ENCODE measurements at places on chromosomes 2 and 18.

GRCh38 chr2:102224824-102225739 is 38.3 kb downstream of the IL1RL2 start:
- DNase-seq = no peak

DNA sequence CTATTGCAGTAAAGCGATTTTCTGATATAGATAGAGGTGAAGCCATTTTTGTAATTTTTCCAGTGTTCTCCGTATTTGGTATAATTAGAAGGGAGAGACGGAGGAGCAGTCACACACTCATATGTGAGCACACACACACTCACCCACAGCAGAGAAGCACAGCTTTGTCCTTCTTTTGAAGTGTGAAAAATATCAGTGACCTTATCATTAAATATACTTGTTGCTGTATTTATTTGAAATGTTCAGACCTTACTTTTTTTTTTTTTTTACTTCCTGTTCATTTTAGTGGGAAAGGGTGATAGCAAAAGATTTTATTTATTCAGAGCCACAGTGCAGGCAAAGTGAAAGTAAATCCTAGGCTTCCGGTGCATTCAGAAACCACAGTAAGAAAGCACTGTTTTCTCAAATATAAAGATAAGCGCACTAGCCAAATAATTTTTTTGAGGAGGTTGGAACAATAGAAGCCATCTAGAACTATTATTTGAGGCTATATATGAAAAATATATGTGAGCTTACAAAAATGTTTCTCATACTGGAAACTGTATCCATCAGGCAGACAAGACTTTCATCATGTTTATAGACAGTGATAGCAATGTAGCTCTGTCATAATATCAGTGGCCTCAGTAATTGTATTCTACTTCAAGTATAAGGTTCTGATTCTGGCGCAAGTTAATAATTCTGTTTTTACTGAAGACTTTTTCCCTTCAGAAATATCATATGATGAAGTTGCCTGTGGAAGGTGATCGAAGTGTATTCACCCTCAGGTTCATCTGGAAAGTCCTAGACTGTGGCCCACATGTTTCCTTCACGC is 37.2 kb downstream of the TSHZ1 start:
- DNase-seq = no peak

- DNase-seq = peak; percentile 64
Observed at GRCh38 chr18:38611036-38611964, 1045.7 kb upstream of the CELF4 start.

DNA sequence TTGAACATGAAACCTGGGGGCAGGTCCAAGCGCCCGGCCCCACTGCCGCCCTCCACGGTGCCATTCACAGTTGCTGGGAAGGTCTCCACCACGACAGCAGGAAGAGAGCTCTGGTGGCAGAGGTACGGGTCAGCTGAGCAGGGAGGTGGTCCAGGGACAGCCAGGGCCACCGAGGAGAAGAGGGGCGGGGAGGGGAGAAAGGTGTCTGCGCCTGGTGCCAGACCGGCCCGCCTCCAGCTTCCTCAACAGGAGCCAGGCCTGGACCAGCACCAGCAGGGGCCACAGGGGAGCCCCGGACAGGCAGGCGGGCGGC is 56.2 kb downstream of the BIN1 start:
- DNase-seq = no peak

- DNase-seq = peak; percentile 69
Observed at GRCh38 chr2:168169097-168169745, 78.2 kb downstream of the STK39 start.

GRCh38 chr18:46408334-46408987 is 248.6 kb downstream of the LOXHD1 start:
- DNase-seq = no peak

DNA sequence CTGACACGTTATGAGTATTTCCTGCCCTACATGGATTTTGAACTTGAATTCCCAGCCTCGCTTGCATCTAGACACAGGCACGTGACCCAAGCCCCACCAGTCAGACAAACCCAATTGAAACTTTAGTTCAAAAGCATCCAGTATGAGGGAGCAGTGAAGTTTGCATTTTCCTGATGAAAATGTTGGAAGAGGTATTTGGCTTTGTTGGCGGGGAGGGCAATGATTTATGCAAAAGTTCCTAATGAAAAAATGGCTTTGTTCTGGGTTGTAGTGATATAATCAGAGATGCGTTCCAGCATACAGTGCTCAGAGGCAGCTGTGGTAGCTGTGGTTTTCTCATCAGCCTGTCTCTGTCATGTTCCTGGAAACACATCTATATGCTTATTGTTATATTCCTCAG is 36.8 kb upstream of the CPS1 start:
- DNase-seq = no peak

GRCh38 chr18:58026395-58026794 is 17.6 kb upstream of the NEDD4L start:
- DNase-seq = no peak

- peak; percentile 75 for DNase-seq
Observed at GRCh38 chr2:48315896-48316194, 214.1 kb upstream of the STON1 start.

- no peak for DNase-seq
Observed at GRCh38 chr2:20428717-20429490, 18.0 kb upstream of the RHOB start.

- no peak for DNase-seq
Observed at GRCh38 chr2:86426271-86426670, 14.9 kb upstream of the KDM3A start.

DNA sequence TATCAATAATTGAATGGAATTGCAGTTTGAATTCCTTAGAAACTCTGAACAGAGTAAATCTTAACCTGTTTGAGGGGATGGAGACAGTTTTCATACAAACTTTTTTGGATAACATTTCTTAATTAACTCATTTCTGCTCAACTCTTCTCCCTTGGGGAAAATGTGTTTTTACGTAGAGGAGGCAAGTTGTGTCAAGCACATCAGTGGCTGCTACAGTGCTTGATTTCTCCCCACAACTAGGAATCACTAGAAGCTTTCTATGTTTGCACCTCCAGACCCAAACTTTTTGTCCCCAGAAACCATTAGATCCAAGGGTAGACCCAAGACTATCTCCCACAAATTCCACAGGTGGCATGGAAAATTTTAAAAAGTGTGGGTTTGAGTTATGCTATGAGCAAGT is 658.9 kb upstream of the FSHR start:
- DNase-seq = no peak

DNA sequence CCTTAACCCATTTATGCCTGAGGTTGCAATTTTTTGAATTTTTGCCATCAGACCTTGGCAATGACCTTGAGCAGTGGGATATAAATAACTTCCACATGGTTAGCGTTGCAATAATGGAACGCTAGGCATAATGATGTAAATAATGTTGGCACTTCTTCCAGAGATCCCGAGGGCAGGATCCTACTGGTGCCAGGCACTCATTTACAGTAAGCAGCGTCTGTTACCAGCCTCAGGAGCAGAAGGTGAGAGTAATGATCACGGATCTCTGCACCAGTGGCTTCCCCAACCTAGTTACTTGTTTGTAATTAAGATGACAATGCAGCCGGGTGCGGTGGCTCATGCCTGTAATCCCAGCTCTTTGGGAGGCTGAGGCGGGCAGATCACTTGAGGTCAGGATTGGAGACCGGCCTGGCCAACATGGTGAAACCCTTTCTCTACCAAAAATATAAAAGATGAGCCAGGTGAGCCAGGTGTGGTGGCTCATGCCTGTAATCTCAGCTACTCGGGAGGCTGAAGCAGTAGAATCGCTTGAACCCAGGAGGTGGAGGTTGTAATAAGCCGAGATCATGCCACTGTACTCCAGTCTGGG is 41.9 kb downstream of the CPO start:
- peak; percentile 78 for DNase-seq

DNA sequence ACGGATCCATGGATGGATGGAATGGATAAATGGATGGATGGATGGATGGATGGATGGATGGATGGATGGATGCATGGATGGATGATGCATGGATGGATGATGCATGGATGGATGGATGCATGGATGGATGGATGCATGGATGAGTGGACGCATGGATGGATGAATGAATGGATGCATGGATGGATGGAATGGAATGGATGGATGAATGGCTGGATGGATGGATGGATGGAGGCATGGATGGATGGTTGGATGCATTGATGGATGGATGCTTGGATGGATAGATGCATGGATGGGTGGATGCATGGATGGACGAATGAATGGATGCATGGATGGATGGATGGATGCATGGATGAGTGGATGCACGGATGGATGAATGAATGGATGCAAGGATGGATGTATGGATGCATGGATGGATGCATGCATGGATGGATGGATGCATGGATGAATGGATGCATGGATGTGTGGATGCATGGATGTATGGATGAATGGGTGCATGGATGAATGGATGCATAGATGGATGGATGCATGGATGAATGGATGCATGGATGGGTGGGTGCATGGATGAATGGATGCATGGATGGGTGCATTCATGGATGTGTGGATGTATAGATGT is 209.2 kb downstream of the ALPK2 start:
- no peak for DNase-seq

DNA sequence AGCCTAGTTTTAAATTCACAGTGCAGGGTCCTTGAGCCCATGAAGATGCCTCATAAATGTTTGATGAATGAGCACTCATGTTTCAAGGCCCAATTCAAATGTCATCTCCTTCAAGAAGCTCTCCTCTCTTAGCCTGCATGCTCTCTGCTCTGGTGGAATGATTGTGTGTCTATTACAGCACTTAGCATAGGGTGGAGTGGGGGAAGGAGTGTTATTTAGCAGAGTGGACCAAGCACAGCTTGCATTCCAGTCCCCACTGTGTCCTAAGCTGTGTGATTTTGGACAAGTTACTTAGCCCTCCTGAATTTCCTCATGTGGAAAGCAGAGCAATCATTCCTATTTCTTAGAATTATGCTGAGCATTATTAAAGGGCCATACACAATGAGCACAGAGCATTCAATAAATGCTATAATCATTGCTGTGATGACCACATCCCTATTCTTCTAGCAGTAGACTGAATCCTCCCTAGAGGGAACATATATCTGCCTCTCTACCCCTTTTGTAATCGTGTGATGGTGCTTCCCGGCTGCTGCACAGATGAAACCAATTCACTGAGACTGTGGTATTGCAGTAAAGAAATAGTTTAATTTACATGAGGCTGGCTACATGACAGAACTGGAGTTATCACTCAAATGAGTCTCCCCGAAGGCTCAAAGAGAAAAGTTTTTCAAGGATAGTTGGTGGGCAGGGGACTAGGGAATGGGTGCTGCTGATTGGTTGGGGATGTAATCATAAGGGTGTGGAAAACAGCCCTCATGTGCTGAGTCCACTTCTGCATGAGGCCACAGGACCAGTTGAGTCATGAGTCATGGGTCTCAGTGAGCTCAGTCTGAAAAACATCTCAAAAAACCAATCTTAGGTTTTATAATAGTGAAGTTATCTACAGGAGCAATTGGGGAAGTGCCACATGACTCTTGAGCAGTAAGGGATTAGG is 173.4 kb upstream of the NDUFV2 start:
- no peak for DNase-seq

- DNase-seq = no peak
Observed at GRCh38 chr18:58599106-58599505, 29.8 kb downstream of the ALPK2 start.

- no peak for DNase-seq
Observed at GRCh38 chr2:39128919-39129391, 8.1 kb upstream of the SOS1 start.

DNA sequence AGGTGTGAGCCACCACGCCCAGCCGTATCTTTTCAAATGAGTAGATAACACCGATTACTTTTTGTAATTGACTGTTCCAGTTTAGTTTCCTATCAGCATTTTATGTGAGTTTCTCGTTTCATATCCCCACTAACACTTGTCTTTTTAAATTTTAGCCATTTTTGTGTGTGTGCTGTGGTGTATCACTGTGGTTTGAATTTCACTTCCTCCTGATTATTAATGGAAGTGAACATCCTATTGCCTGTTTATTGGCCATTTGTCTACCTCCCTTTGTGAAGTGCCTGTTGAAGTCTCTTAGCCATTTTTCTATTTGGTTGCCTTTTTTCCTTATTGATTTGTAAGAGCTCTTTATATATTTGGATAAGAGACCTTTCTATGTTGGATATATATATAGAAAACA is 91.7 kb upstream of the STON1 start:
- no peak for DNase-seq

GRCh38 chr2:108363908-108364225 is 13.9 kb upstream of the SULT1C4 start:
- DNase-seq = no peak

DNA sequence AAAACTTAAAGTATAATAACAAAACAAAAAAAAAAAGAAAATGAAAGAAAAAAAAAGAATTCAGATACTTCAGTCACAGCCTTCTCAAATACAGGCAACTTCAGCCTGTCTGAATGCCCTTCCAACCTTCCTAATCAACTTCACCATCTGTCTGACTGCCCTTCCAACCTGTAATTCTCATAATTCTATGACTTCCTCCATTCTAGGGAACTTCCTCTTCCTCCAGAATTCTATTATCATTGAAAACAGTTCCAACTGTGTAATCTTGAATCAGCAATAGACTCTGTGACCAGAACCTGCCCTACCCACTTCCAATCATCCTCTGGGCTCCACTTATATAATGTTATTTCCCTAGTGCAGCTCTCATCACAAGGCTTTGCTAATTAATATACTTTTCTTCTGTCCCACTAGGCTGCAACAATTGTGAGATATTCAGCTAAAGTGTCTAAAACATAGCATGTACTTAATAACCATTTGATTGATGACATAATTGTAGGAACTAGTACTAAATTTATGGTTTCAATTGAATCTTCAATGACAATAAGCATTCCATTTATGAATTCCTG is 127.3 kb downstream of the UPP2 start:
- peak; percentile 19 for DNase-seq

- no peak for DNase-seq
Observed at GRCh38 chr18:54453996-54454395, 96.3 kb downstream of the C18orf54 start.

- no peak for DNase-seq
Observed at GRCh38 chr2:21627938-21628337, 504.2 kb downstream of the TDRD15 start.

DNA sequence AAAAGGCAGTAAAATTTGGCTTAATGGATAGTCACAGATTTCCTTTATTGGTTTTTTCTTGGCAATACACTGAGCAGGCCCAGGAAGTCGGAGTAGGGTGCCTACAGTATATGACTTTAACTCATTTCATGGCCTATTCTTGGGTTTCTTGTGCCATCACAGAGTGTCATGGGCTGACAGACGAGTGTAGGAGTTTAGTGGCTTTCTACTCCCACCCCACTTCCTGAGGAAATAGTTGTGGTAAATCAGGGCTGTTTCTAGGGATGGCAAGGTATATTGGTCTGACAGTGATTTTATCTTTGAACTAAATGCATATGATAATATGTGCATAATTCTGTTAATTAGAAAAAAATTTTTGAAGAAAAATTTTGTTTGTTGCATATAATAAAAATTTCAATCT is 100.1 kb downstream of the PLCL1 start:
- DNase-seq = no peak

- DNase-seq = peak; percentile 0
Observed at GRCh38 chr2:241947401-241947800, 77.9 kb downstream of the RTP5 start.

- no peak for DNase-seq
Observed at GRCh38 chr2:39547811-39548719, 111.0 kb upstream of the MAP4K3 start.

- no peak for DNase-seq
Observed at GRCh38 chr2:211364911-211365310, 808.5 kb downstream of the CPS1 start.
